AG10803 (cell line): ENCODE measurements at places on chromosomes 3 and 15.

DNA sequence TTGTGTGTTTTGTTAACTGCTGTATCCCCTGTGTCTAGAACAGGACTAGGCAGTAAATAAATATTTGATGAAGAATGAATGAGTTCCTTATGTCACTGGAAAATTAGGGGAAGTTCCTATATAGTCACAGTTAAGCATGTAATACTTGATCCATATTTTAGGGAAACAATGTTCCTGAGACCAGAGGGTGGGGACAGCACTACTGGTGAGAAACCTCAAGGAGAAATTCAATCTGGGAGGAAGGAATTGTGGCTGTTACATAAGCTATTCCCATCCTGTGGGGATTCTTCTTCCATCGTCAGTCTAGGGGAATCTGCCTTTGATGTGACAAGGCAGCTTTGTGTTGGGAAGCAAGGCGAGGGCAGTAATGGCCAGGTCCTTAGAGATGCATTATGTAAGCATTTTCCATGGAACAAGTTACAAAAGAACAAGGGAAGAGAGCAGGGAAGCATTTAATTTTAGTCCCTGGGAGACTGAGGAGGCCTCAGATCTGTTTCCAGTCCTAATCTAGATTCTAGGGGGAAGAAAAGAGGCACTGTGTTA, 219.3 kb upstream of the TTC14 start:
- DNase-seq: no peak

GRCh38 chr15:67042551-67043142, 22.8 kb upstream of the SMAD3 start:
- DNase-seq: no peak

GRCh38 chr3:174270841-174271240, 588.3 kb upstream of the NAALADL2 start:
- peak; percentile 86 for DNase-seq

GRCh38 chr3:157239082-157239704, 79.2 kb upstream of the CCNL1 start:
- DNase-seq: peak; percentile 45

- DNase-seq: no peak
Measured at GRCh38 chr15:41980654-41981323, 8.4 kb upstream of the EHD4 start.

DNA sequence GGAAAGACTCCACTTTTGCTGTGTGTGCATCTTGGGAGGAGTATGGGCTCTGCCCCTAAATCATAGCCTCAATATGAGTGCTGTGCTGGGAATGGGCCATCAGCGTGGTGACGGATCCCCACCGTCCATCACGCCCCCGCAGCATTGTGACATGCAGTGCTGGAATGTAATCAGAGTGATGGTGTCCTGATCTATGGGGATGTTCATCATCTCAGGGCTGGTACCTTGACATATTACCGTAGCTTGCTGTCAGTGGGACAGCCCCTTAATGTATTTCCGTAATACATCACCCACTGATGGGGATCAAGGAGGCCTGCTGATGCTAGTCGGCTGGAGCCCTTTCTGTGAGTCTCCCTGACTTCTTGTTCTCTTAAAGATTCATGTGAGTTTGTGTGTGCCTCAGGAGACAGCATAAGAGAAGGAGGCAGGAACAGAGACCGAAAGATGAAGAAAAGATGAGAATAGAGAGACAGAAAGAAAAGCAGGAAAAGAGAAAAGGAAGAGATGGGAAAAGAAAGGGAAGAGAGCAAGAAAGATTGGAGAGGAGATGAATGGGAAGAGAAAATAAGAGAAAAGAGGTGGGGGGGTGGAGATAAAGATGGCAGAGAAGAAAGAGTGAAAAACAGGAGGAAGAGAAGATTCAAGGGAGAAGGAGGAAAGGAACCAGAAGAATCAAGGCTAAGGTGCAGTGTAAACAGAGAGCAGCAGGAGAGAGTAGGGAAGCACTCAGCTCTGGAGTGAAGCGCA, 183.7 kb downstream of the RPLP1 start:
- no peak for DNase-seq

DNA sequence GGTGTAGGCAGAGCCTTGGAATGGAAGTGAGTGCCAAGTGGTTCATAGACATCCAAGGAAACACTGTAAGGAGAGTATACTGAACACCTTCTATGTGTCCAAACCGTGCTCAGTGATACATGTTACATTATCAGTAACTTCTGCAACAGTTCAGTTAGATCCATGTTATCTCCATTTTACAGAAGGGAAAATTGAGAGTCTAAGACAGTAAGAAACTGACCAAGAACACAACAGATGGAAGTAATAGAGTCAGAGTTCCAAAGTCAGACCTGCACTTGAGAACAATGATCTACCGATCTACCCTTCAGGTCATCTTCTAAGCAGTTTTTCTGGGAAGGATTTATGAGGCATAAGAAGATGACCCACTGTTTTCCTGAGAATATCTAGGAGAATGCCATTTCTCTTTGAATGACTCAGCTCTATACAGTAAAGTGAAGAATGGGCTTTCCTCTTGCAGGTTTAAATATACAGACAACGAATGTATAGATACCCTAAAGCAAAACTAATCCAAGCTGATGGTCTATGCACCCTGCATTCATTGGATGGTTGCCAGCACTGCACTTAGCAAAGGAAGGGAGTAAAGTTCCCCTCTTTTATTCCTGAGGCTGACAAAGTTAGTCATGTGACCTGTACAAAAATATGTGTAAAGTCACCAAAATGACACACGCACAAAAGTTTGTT, 604.1 kb upstream of the MDFIC2 start:
- DNase-seq: no peak

DNA sequence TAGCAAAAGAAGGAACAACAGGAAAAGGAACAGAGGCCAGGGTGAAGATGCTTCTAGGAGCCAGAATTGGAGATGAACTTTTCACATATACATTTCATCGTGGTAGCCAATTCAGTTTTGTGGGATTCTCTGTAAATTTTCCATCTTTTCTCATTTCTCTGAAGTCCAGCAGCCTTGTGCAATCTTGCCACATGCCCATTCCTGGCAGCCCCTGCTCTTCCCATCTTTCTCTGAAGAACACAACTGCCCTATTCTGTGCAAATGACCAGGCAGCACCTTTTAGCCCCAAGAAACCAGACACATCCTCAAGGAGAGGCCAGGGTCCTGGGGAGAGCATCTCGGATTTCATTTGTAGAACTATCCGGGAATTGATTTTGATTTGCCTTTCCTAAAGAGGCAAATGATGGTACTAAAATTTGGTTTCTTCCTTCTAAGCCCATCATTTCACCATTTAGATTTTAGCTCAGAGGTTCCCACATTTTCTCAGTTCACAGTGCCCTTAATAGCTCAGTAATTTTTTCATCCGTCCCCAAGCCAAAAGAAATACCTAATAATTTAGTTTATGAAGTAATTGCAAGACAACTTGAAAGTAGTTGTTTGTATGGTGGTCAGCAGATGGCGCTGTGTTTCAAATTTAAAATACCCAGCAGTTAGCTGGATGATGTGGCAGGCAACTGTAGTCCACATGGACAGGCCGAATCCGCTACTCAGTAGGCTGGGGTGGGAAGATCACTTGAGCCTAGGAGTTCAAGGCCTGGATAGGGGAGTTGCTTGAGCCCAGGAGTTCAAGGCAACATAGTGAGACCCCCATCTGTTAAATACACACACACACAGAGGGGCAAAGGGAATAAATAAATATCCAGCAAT, 61.3 kb upstream of the ACKR4 start:
- peak; percentile 90 for DNase-seq

DNA sequence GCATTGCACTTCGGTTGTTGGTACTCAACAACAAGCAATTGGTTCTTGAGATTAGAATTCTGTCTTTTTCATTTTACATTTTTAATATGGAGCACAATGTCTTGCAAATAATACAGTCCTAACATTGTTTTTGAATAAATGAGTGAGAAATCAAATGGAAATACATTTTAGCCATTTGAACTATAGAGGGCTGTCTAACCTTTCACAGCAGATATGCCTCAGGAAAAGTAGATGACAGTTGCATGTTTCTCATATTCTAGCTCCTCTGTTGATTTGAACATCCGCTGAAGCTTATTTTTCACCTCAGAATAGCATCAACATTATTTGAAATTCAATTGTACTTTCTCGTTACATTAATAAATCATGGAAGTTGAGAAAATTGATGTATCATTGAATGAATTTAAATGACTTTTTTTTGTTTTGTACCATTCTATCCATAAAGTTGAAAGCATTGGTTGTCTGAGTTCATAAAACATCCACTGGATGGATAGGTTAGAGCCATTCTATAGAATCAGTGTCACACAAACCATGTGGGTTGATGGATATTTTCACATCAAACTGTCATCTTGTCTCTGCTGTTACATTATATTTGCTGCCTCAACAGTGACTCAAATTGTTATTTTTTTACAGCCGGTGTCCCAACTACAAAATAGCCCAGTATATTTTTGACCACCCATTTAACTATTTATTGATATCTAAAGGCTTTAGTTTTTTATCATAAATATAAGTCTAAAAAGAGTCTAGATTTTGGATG, 928.3 kb downstream of the NSUN3 start:
- no peak for DNase-seq

- DNase-seq: no peak
Measured at GRCh38 chr3:14401692-14402303, 608 bp upstream of the SLC6A6 start.

DNA sequence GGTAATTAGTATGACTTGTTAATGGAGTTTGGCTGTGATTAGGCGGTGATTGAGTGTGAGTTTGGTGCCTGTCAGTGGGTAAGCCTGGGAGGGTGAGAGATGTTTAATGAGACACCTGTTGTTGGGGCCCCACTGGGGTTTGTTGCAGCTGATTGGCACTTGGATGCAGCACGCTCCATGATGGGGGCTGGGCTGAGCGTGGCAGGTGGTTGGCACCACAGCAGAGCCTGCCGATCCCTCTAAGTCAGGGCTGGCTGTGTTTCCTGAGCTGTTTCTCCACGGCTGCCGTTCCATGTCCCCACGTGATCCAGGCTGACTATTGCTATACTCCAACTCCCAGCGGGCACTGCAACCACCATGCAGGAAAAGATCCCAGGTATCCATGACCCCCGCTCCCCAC, 93.5 kb upstream of the ARRDC4 start:
- DNase-seq: no peak

DNA sequence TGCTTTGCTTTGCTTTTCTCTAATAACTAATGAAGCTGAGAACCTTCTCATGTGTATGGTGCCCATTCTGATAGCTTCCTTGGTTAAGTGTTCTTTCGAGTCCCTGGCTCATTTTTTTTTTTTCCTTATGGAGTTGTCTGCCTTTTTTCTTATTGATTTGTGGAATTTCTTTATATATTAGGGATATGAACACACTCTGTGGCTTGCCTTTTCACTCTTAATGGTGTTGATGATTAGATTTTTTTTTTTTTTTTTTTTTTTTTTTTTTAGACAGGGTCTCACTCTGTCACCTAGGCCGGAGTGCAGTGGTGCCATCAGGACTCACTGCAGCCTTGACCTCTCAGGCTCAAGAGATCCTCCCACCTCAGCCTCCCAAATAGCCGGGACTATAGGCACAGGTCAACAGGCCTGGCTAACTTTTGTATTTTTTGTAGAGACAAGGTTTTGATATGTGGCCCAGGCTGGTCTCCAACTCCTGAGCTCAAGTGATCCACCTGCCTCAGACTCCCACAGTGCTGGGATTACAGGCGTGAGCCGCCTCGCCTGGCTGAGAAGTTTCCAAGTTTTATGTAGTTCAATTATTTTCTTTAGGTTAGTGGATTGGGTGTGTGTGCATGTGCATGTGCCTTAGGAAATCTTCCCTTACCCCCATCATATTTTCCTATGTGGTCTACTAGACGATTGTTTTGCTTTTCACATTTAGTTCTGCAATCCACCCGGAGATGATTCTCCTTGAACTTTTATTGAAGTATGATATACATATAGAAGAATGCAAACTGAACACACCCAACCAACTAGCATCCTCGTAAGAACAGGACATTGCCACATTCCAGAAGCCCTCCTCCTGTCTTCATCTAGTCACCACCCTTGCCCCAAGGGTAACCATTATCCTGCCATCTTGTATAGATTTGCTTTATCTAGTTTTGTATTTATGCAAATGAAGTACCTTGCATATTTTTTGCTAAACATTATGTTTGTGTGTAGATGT, 1.7 kb upstream of the SNRPA1 start:
- no peak for DNase-seq

GRCh38 chr3:54427941-54428871, 305.9 kb downstream of the CACNA2D3 start:
- peak; percentile 85 for DNase-seq

GRCh38 chr15:44243829-44244228, 44.7 kb upstream of the GOLM2 start:
- DNase-seq: no peak

GRCh38 chr3:194983121-194983520, 287.8 kb downstream of the XXYLT1 start:
- DNase-seq: no peak

- peak; percentile 47 for DNase-seq
Measured at GRCh38 chr3:197371591-197372046, 73.2 kb upstream of the DLG1 start.

- no peak for DNase-seq
Measured at GRCh38 chr3:12785096-12785495, 11.4 kb upstream of the CAND2 start.

- DNase-seq: peak; percentile 48
Measured at GRCh38 chr15:52124270-52124880, 11.8 kb upstream of the BCL2L10 start.

DNA sequence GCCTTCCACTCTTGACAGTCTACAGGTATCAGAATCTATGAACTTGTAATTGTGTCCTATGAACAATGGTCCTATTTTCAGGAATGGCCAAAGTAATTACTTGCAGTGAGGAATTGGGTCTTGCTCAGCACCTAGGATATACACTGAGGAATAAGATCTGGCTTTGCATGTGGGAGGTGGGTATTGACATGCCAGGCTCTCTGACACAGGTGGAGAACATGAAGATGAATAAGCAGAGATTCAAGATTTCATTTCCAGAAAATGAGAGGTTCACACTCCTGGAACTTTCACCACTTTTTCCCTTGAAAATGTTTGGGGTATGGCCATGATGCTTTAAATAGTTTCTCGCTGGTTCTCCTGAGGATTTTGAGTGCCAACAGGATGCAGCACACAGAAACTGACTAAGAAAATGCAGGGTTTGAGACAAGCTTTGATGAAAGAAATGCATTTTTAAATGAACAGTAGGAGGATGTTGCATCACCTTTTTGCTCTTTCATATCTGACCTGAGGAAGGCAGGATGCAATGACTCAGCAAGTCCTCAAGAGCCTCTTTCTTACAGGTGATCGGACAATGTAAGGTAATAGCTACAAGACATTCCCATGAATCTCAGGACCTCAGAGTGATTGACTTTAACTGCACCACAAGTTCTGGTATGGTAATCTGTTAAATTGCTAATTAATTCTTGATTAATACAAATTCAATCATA, 3.7 kb downstream of the HRG start:
- no peak for DNase-seq
